Stimulated activated CD8-positive, alpha-beta memory T cell treated with anti-CD3 and anti-CD28 coated beads, Interleukin-4, amount 100 ng/mL, for 1 hour (primary cell): ENCODE measurements at places on chromosomes 2 and 18.

GRCh38 chr2:105502625-105503334, 103.9 kb upstream of the FHL2 start:
- no peak for DNase-seq

DNA sequence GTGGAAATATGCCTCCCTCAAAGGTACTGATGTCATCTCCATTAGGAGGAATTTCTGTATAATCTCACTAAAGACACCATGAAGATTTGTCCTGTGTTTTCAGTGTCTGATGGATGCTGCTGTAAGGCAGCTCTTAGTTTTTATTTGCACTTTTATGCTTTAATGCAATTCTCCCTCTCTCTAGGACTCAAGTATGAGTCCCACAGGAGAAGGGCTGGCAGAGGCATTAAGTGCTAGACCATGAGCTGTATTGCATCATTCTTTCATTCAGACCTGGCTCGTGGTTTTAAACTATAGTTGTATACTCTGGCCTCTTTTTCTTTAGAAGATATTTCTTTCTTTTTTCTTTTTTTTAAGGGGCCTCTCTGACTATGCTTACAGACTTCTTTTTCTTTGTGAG, 805.6 kb downstream of the DPP10 start:
- no peak for DNase-seq

DNA sequence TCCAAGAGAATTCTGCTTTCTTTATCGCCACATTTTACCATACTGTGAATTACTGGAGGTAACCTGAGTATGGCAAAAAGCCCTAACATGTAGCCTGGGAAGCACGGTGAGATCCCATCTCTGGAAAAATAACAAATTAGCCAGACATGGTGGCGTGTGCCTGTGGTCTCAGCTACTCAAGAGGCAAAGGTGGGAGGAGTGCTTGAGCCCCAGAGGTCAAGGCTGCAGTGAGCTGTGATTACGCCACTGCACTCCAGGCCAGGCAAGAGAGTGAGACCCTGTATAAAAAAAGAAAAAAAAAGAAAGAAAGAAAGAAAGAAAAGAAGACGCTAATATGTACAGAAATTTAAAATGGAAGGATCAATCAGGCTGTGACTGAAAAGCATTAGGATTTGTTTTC, 57.7 kb upstream of the SESTD1 start:
- DNase-seq: no peak

GRCh38 chr18:55296115-55296514, 291.9 kb downstream of the TCF4 start:
- no peak for DNase-seq

- no peak for DNase-seq
Observed at GRCh38 chr2:179049546-179050311, at the start of gene CCDC141. Gene CCDC141, minus strand, starts transcription at chr2:179050137. Its CDS starts 196 bp downstream, at chr2:179049941.

DNA sequence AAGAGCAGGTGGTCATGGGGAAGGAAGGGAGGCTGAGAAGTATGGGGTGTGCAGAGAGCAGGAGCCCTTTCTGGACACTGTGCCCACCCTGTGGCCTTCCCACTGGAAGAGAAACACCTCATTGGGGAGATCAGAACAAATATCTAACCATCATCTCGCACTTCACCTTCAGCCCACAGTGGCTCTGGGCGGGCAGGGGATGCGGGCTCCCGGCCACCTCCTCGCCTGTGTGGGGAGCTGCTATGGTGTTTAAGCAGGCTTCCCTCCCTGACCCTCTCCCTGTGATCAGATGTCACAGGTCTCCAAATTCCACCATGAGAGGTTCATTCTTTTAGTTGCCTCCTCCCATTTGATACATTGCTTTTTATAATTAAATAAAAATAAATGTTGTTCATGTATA, 5.0 kb downstream of the FBLN7 start:
- DNase-seq: no peak

DNA sequence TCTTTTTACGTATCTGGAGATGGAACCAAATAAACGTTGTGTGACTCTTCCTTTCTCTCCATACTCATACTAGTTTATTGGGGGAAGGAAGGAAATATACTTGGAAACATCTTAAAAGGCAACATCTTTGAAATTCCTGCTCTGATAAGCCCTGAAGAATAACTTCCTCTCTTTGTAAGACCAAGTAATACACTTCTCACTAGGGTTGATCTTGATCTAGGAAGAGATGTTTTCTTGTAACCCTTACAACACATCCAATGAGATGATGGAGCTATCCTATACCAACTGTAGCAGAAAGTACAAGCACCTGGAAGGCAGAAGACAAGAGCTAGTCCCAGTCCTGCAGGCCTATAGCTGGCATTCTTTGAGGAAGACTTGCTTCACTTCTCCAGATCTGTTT, 2.0 kb downstream of the ANKRD44 start:
- DNase-seq: no peak

DNA sequence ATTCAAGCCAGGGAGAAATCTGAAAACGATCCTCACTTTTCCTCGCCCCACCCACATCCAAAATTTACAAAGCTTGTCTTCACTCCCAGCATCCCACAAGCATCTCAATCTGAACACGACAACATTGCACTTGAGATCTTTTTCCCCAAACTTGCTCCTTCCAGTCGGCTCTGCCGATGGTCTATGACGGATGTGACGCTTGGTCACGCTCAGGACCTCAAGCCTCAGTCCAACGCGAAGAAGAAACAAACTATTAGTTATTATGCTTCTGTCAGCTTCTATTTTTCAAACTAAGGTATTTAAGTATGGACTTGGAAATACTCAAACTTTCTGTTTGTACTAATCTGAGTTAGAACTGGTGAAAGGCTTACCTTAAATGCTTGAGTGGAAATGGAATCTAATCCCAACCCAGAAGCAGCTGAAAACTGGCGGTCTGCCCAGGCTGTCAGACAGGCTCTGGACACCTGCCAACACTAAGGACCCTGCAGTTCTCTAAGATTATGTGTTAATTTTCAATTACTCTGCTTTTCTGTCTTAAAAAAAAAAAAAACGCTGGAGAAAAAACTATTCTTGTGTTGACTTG, 132.1 kb upstream of the DNMT3A start:
- DNase-seq: no peak

- no peak for DNase-seq
Observed at GRCh38 chr18:5287854-5288253, 7.7 kb downstream of the ZBTB14 start.

- no peak for DNase-seq
Observed at GRCh38 chr2:3008561-3008960, 369.1 kb downstream of the EIPR1 start.

DNA sequence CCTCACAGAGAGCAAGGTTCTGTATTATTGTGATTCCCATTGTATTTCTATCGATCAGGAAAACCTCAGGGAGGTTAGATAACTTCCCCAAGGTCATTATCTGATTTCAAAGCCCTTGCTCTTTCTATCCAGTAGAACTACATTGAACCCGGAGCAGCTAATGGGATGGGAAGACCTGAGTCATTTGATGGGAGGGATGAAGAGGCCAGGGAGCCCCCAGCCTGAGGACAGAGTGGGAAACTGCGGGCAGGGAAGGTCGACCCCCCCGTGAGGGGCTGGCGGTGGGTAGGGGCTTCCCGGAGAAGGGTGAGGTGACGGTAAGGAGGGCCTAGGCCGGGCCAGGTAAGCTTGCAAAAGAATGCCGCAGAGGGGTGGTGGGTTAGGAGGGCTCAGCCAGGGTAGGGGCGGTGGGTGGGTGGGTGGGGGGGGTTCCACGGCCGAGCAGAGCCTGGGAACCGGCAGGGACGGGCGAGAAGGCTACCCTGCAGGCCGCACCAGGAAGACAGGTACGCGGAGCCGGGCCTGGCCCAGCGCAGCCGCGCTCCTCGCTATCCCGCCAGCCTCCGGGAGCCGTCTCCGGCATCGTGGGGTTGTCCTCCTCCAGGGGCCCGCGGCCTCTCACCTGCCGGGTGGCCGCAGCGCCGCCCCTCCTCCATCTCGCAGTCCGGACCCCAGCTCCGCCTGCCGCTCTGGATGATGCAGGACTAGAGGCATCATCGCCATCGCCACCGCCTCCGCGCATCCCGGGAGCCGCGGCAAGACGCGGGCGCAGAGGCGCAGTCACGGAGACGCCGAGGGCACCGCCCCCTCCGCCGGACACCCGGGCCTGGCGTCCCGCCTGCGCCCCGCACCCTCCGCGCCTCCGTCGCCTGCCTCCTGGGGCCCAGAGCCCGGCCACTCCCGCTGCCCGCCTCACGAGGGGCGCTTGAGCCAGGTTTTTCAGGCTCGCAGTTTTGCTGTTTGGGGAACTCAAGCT, at the start of gene GPR75:
Gene GPR75 (minus strand): TSS at position 762 of the 976 bp plus-strand sequence. CDS start 5,211 bp downstream, outside the sequence.
- DNase-seq: no peak

- no peak for DNase-seq
Observed at GRCh38 chr2:53655256-53655655, 112.3 kb upstream of the CHAC2 start.

DNA sequence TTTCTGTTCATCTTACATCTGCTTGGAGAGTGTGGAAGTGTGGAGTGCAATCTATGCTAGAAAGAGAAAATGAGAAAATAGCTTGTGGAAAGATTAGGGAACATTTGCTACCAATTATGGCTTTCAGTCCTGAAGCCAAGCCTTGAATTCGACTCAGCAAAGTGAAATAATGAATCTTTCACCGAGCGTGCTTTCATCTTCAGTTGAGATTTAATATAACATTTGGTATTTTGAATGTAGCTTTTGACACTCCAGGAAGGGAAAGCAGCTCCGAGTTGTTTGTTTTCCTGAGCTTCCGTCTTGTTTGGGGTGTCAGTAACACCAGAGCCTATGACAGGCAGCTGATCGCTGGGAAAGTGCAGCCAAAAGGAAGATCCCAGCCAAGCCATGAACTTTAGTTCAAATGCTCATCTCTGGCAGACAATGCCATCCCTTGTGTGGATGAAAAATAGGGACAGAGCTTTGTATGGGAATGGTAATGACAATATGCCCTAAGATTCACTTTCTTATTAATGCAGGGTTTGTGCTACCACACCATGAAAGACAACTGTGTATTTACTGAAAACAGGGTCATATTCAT, 25.0 kb upstream of the PHLPP1 start:
- DNase-seq: no peak

- no peak for DNase-seq
Observed at GRCh38 chr2:64562148-64562784, 38.1 kb downstream of the AFTPH start.

DNA sequence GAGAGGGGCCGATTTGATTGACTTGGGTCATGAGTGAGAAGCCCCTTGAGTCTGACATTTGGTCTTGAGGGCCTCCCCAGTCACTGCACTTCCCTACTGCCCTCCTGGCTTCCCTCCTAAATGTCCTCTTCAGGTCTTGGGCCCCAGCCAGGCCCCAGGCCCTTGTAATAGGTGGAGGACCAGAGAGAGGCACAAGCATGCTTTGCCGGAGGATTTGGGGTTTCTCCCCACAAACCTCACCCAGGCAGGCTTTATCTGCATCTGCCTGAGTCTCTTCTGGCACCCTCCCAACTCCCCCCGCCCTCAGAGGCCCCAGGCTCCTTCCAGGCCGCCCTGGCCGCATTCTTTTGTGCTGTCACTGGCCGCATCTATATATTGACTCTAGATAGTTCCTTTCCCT, 270.7 kb downstream of the HAUS1 start:
- no peak for DNase-seq

DNA sequence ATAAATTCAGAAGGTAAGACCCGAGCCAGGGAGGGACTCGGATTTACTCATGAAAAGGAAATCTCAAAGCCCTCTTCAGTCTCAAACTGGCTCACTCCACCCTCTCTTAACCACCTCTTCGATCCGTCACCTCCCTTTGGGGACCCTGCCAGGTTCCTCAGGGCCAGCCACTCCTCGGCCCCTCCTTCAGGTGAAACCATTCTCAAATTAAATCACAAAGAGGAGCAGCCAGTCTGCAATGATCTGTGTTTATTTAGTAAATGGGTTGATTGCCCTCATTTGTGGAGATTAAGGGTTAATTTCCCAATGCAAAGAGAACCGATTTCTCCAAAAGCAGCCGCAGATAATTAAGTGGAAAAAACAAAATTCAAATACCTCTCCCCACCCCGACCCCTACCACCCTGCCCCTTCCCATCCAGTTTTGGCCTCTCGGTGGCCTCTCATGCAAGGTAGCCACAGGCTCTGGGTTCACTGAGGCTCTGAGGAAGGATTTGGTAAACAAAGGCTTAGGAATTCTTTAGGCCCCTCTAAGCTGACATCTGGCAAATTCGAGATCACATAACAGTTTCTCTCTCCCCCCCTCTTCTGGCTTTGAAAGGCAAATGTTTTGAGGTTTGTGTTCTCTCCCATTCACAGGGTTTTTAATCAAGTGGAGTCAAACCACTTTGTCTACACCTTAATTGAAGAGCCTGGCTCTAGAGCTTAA, 10.3 kb upstream of the FZD7 start:
- DNase-seq: no peak

DNA sequence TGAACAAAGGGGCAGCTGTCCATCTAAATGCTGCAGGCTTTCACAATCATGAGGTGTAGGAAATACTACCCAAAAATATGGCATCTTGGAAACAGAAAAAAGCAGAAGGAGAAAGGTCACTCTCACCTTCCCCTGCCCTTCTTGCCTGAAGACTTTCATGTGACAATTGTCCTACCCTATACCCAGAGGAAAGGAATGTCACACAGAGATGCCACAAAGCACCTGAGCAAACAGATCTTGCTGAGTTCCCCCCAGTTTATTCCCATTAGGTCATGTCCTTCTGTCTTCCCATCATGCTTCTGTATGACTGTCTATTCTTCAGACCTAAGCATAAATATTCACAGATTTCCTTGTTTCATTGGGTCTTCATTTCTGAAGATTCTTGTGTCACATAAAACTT, 116.6 kb upstream of the MSH6 start:
- DNase-seq: no peak

DNA sequence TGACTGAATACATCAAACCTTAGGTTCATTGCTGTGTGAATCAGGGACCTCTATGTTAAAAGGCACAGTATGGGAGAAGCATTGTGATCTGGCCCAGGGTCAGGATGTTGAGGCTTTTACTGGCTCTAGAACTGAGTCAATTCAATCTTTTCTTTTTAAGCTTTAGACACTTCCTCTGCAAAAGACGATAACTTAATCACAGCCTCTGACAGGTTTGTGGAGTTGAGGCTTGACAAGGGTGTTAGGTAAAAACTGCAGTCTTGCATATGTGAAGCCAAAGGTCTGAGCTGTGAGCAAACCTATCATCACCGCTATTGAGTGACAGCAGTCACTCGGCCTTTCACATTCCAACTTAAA, 17.3 kb upstream of the ARHGAP25 start:
- no peak for DNase-seq

- no peak for DNase-seq
Observed at GRCh38 chr2:127182626-127183458, 37.3 kb downstream of the CYP27C1 start.

DNA sequence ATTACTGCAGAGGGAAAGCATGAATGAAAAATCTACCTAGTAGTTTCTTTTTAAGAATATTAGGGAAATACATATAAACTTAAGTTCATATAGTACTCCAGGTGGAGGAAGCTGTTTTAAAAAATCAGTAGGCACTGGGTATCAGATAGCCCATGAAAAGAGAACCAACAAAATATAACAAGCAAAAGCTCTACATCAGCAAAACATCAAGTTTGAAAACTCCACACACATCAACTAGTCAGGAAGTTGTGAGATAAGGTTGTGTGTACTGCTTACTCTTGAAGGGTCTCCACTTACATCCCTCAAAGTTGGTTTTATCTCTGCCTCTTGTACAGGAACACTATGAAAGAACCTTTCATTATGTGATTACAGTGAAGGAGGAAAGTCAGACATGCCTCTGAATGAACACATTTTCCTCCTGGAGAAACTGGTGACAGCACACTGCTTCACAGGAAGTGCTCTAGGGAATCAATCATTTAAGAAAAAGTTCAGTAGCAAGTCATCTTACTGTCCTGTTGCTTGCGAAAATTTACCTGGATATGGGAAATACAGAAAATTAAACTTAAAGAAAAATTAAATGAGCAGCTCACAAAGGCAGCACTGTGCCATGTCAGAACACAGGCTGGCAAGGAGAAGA, 57.7 kb downstream of the THADA start:
- DNase-seq: no peak

GRCh38 chr2:4445821-4446220, 742.4 kb downstream of the DCDC2C start:
- no peak for DNase-seq
